ENCODE measurements at places on chromosomes 16 and 17.

DNA sequence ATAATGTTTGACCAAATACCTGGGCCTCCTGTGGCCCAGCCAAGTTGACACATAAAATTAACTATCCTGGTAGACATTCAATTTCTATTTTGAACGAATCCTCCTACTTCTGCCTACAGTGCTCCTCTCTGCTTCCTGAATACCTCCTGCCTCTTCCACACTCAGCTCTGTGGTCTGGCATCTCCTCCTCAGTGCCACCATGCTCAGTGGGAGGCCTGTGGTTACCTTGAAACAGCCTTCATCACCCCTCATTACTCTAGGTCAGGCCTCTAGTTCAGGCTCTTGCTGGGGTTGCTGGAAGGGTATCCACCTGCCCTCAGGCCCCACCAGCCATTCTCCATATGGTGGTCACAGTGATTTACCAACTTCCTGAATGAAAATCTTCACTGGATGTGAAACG is 5.1 kb downstream of the LYRM9 start:
- H3K36me3 ChIP-seq, result no peaks in the 10 kb centered on the region
- DNase-seq, result no peak
- no peak overlapping the region for H3K27ac ChIP-seq
- peaks cover 5% of the 10 kb centered on the region for H3K4me1 ChIP-seq

- H3K4me3 ChIP-seq, result no peak overlapping the region
- peak overlapping the region; percentile 87 for H3K27ac ChIP-seq
- H3K36me3 ChIP-seq, result no peaks in the 10 kb centered on the region
- H3K27me3 ChIP-seq, result no peaks in the 10 kb centered on the region
- H3K4me1 ChIP-seq, result peaks cover 13% of the 10 kb centered on the region
- no peak for DNase-seq
Observed at GRCh38 chr17:57663326-57664070, 81.6 kb downstream of the CCDC182 start.

DNA sequence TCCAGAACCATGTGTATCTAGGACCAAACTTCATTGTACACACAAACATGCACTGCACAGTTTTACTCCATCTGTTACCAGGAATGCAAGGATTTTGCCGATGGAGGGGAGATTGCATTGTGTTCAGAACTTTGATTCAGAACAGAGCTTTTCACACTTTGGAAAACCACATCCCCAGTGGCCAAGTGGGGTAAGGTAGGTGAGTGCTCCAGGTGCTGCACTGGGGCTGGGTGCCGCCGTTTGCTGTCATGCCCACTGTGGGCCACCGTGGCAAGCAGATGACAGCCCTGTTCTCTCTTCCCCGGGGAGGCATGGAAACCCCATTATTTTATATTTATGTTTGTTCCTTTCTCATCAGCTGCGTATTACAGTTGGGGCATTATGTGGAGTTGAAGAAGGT is 29.3 kb upstream of the JPH3 start:
- H3K4me3 ChIP-seq, result no peak overlapping the region
- DNase-seq, result no peak
- no peak overlapping the region for H3K27ac ChIP-seq
- no peaks in the 10 kb centered on the region for H3K27me3 ChIP-seq

- no peak overlapping the region for H3K4me3 ChIP-seq
- H3K27me3 ChIP-seq, result no peaks in the 10 kb centered on the region
- H3K36me3 ChIP-seq, result peaks cover 6% of the 10 kb centered on the region
- H3K27ac ChIP-seq, result no peak overlapping the region
- peak; percentile 67 for DNase-seq
- H3K4me1 ChIP-seq, result no peaks in the 10 kb centered on the region
Observed at GRCh38 chr17:38922538-38923297, 2.7 kb upstream of the LASP1NB start.

DNA sequence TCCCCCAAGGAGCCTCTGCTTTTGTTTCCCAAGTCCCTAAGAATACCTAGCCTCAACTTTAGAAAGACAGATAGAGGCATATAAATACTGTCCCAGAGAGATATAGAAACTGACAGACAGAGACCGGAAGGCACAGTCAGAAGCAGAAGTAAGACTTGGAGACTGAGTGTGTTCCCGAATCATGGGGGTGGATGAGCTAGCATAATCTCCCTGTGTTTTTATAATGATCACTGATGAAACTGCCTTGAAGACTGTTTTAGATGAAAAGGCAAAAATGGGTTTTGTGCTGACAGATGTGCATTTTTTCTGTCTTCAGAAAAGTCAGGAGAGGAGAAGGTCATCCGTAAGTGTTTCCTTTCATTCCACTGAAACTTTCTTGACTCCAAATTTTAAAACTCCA is 8.3 kb upstream of the PSMD3 start:
- no peaks in the 10 kb centered on the region for H3K36me3 ChIP-seq
- H3K27ac ChIP-seq, result no peak overlapping the region
- H3K4me1 ChIP-seq, result no peaks in the 10 kb centered on the region
- peaks cover 19% of the 10 kb centered on the region for H3K27me3 ChIP-seq
- no peak overlapping the region for H3K4me3 ChIP-seq

DNA sequence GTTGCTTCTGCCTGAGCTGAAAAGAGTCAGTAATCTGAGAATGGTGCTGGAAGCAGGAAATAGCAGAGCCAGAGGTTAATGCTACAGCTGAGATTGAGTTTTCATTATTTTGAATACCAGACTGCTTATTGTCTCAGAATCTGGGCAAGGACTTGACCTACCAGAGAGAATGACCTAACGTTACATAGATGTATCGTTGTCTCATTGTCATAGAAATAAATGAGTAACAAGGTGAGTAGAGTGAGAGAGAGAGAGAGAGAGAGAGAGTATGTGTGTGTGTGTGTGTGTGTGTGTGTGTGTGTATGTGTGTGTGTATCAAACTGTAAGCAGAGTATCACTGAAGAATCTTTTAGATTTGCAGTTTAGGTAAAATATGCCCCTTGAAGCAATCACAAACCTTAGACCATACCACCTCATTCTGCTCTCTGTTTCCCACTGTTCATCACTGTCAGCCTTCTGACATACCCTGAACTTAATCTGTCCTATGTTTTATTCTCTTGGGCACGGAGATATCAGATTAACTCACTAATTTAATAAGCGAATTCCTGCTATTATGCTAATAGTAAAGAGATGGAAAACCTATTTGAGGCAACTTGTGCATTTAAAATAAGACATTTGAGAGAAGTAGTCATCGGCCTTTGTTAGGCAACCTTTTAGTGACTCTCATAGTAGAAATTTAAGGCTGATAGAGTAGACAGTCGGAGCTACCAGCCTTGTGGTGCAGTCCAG is 87.8 kb downstream of the CYB561 start:
- no peaks in the 10 kb centered on the region for H3K27me3 ChIP-seq
- peak; percentile 88 for DNase-seq
- H3K36me3 ChIP-seq, result no peaks in the 10 kb centered on the region
- H3K4me1 ChIP-seq, result peaks cover 19% of the 10 kb centered on the region

- no peak overlapping the region for H3K4me3 ChIP-seq
- H3K36me3 ChIP-seq, result no peaks in the 10 kb centered on the region
- H3K4me1 ChIP-seq, result no peaks in the 10 kb centered on the region
Observed at GRCh38 chr17:6496640-6497441, 52.6 kb downstream of the PIMREG start.

- no peak overlapping the region for H3K27ac ChIP-seq
- no peak for DNase-seq
- no peak overlapping the region for H3K4me3 ChIP-seq
Observed at GRCh38 chr17:46822388-46822921, 4.0 kb upstream of the WNT3 start.

- H3K27ac ChIP-seq, result no peak overlapping the region
- no peak overlapping the region for H3K4me3 ChIP-seq
- peaks cover 7% of the 10 kb centered on the region for H3K4me1 ChIP-seq
- H3K27me3 ChIP-seq, result no peaks in the 10 kb centered on the region
- peaks cover 42% of the 10 kb centered on the region for H3K36me3 ChIP-seq
- DNase-seq, result no peak
Observed at GRCh38 chr17:81916234-81917001, 1.6 kb downstream of the SIRT7 start.

- no peak overlapping the region for H3K4me3 ChIP-seq
- no peak overlapping the region for H3K27ac ChIP-seq
- H3K36me3 ChIP-seq, result no peaks in the 10 kb centered on the region
- no peak for DNase-seq
Observed at GRCh38 chr16:48201515-48202201, 42.4 kb upstream of the LONP2 start.

DNA sequence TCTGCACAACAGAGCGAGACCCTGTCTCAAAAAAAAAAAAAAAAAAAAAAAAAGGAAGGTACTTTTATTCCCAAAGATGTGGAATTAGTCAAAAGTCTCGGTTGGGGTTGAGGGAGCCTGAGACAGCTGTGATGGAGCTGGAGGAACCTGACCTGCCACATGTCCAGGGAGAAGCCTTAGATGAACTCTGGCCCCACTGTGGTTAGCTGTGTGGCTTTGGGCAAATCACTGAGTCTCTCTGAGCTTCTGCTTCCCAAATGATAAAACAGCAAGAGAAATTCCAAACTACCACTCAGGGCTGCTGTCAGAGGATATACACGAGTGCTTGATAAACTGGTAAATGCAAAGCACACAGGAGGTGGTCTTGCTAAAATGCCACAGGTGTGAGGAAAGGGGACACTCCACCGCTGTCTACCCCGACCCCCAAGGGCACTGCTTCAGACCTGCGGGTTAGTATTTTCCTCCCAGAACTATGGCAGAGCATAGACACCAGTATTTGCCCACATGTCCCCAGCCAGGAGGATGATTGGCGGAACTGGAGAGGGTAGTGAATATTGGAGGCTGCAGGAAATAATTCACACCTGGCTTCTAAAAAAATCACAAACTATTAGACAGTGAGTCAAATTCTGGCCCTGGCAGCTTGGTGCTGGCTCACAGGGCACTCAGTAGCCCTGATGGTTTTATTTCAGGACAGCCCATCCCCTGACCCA is 14.7 kb downstream of the DRC3 start:
- H3K4me3 ChIP-seq, result no peak overlapping the region
- no peak overlapping the region for H3K27ac ChIP-seq
- DNase-seq, result no peak
- no peaks in the 10 kb centered on the region for H3K36me3 ChIP-seq
- no peaks in the 10 kb centered on the region for H3K27me3 ChIP-seq

DNA sequence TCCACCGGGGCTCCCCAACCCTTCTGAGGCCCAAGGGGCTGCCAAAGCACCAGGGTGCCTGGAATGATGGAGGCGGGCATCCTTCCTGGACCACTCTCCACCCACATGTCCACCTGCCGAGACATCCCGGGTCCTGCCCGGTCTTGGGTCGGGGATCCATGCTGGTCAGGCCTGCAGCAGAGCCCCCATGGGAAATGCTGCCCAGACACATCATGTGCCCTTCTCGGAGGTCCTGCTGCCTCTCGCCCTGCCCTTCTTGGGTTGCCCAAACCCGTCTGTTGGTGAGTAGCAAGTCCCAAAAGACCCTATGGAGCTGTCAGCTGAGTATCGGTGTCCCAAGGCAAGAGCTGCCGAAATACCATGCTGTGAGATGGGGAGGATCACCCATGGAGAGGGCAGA is 14.8 kb upstream of the GAA start:
- DNase-seq, result no peak
- no peak overlapping the region for H3K4me3 ChIP-seq
- H3K27ac ChIP-seq, result no peak overlapping the region

DNA sequence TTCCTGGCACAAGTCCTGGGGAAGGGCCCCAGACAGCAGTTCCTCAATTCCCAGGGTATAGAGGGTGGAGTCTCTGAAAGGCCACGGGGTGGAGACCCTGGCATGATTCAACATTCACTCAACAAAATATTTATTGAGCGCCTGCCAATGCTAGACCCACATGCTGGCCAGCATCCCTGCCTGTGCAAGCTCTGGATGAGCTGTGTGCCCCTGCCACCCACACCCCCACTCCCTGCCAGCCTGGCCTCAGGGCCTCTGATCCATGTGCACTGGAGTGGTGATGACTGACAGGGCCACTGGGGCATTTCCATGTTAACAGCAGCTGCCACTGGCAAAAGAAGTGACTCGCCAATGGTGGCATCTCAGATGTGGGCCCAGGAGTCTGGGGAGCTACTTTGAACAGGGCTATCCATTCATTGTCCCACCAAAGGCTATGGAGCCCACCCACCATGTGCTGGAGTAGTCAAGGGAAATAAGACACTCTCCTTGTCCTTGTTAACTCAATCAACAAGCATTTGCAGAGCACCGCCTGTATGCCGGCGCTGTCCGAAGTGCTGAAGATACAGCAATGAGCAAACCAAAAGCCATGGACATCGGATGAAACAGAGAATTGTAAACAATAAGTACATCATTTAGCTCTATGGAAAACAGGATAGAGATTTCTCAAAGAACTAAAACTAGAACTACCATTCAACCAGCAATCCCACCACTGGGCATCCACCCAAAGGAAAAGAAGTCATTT is 3.0 kb upstream of the PRSS22 start:
- H3K4me3 ChIP-seq, result no peak overlapping the region
- no peak overlapping the region for H3K27ac ChIP-seq
- DNase-seq, result no peak
- H3K36me3 ChIP-seq, result no peaks in the 10 kb centered on the region
- H3K4me1 ChIP-seq, result no peaks in the 10 kb centered on the region

- no peak overlapping the region for H3K27ac ChIP-seq
- H3K27me3 ChIP-seq, result peaks cover 8% of the 10 kb centered on the region
- no peaks in the 10 kb centered on the region for H3K36me3 ChIP-seq
- H3K4me1 ChIP-seq, result no peaks in the 10 kb centered on the region
- DNase-seq, result no peak
Observed at GRCh38 chr17:61556224-61557188, 34.5 kb downstream of the NACA2 start.

DNA sequence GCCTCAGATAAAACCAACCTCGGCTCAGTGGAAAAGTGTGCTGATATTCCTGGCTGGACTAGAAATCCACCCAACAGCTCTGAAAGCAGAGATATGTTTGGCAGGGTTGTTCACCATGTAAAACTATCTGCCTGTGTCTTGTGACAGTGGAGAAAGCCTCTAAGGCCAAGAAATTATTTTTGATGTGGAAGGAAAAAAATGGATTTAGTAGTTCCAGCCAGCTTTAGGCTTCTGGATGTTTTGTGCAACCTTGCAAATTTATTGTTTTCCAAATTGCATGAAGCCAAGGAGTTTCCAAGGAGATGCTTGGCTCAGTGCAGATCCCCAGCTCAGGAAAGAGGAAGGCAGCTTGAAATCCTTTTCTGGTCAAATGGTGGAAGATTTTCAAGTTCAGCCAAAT is 31.6 kb downstream of the TEKT5 start:
- H3K27me3 ChIP-seq, result no peaks in the 10 kb centered on the region
- DNase-seq, result no peak

GRCh38 chr16:23279721-23280153 is 22.4 kb upstream of the SCNN1B start:
- no peaks in the 10 kb centered on the region for H3K36me3 ChIP-seq
- no peaks in the 10 kb centered on the region for H3K4me1 ChIP-seq
- H3K27me3 ChIP-seq, result no peaks in the 10 kb centered on the region
- H3K27ac ChIP-seq, result no peak overlapping the region
- no peak for DNase-seq

DNA sequence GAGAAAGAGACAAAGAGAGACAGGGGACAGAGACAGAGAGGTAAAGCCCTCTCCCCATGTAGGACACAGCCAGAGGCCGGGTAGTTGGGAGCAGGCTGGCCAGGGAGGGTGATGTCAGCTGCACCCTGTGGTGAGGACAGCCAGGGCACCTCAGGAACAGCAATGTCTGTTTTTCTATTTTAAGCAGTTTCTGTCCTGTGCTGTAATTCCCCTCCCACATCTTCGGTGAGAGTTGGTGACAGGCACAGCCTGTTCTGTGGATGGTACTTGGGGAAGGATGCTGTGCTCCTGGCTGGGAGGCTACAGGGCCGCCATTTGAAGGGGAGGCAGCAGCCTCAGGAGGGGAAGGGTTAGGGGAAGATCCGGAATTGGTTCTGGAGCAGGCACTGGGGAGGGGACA is 163.5 kb downstream of the SDK2 start:
- H3K27ac ChIP-seq, result no peak overlapping the region
- H3K4me3 ChIP-seq, result no peak overlapping the region
- H3K27me3 ChIP-seq, result no peaks in the 10 kb centered on the region
- H3K4me1 ChIP-seq, result no peaks in the 10 kb centered on the region
- no peak for DNase-seq

GRCh38 chr16:47013910-47014309 is 40.4 kb upstream of the DNAJA2 start:
- no peaks in the 10 kb centered on the region for H3K27me3 ChIP-seq
- H3K36me3 ChIP-seq, result no peaks in the 10 kb centered on the region
- no peak for DNase-seq
